ENCODE measurements at places on chromosomes 1 and 21.

- DNase-seq, result no peak
These were observed 185.5 kb downstream of the ZC3H11B start for GRCh38 chr1:219427403-219427802.

GRCh38 chr1:41455479-41456332 is 28.8 kb downstream of the EDN2 start:
- DNase-seq, result no peak

DNA sequence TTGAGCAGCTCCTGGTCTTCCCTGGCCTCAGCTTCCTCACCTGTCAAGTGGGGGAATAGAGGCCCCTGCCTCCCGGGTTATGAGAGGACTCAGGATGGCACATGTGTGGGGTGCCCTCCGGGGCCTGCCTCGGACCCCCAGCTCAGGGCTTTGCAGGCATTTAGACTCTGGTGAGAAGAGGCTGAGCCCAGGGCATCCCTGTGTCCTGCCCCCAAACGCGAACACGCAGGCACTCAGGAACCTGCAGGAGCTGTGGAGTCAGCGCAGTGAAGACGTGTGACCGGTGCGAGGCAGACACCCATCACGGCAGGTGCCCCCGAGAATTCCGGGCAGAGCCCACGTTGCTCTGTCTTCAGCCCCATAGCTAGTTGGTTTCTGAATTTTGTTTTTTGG is 5.5 kb upstream of the PEX10 start:
- DNase-seq, result no peak

DNA sequence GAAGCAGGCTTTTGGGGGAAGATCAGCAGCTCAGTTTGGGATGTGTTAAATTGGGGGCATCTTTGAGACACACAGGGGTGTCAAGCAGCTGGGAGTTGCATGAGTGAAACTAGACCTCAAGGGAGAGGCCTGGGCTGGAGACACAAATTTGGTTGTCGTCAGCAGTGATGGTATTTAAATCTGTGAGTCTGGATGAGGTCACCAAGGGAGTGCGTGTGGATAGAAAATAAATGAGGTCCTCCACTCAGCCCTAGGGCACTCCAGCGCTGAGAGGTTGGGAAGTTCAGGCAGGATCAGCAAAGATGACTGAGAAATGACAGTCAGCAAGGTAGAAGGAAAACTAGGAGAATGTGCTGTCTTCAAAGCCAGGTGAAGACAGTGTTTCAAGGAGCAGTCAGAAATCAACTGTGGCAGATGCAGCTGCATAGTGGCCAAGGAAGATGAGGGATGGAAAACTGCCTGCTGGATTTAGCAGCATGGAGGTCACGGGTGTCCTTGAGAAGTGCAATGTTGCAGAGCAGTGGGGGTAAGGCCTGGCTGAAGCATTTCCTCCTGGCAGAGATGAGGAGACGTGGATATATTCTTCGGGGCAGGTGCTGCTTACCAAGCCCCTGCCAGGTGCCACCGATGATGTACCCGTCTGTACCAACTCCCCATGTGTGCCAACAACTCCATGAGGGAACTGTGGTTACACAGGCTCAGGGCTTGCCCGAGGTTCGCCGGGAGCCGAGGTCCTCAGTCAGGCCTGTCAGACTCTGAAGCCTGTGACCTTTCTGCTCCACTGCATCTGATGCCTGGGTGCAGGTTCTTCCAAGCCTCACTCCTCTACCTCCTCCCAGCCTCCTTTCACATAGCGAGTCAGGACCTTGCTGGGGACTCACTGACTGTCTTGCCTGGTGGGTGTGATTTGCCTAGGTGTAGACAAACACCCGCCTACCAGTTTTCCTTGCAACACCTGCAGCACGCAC is 11.3 kb downstream of the MAP7D1 start:
- DNase-seq, result no peak

DNA sequence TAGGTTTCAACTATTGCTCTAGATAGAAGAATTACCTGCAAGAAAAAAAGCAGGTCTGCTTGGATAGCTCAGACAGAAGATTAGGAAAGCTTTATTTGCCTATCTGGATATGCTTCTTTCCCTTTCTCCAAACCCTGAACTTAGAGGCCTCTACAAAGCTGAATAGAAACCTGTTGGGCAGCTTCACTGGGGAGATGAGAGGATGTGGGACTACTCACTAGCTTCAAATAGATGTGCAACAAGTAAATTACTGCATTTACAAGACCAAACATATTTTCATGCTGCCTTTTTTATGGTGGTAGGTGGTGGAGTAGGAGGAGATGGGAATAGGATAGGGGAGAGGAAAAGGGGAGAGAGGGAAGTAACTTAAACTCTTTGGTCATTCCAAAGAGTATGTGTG is 6.4 kb downstream of the CLCA2 start:
- DNase-seq, result peak; percentile 6

GRCh38 chr1:91650764-91651163 is 150.1 kb downstream of the CDC7 start:
- no peak for DNase-seq

GRCh38 chr1:13616234-13616633 is 32.6 kb downstream of the PDPN start:
- no peak for DNase-seq

- DNase-seq, result no peak
These were observed 9.8 kb downstream of the INKA2 start for GRCh38 chr1:111729271-111729921.

- no peak for DNase-seq
These were observed 616 bp upstream of the LAX1 start for GRCh38 chr1:203764105-203765028.

GRCh38 chr1:160061369-160062229 is 8.4 kb downstream of the KCNJ10 start:
- no peak for DNase-seq

- DNase-seq, result no peak
These were observed 26.3 kb downstream of the KIAA0319L start for GRCh38 chr1:35530946-35531345.

GRCh38 chr1:27342778-27343638 is 1.2 kb downstream of the SYTL1 start:
- DNase-seq, result peak; percentile 74

- DNase-seq, result no peak
These were observed 8.7 kb downstream of the SLAMF7 start for GRCh38 chr1:160747717-160748116.

- peak; percentile 50 for DNase-seq
These were observed 36.7 kb upstream of the APOBEC4 start for GRCh38 chr1:183689762-183690204.

- DNase-seq, result no peak
These were observed 90.0 kb downstream of the NOS1AP start for GRCh38 chr1:162159515-162159914.

DNA sequence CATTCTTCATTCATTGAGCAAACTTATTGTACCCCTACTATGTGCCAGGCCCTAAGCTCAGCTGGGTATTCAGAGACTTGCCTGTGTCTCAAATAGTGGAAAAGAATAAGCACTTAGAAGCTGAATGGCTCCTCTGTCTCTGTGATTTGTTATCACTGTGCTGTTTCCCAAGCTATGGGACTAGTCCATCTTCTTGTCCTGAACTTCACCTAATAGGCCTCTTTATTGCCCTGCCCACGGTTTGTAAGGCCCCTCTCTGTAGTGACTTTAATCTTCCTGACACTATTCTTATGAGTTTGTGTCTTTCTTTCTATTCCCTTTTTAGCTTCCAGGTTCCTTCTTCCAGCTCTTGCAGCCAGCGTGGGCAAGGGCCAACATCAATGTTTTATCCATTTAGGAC is 85.4 kb upstream of the LPGAT1 start:
- no peak for DNase-seq

GRCh38 chr1:21307210-21307609 is 16.9 kb upstream of the ECE1 start:
- no peak for DNase-seq

DNA sequence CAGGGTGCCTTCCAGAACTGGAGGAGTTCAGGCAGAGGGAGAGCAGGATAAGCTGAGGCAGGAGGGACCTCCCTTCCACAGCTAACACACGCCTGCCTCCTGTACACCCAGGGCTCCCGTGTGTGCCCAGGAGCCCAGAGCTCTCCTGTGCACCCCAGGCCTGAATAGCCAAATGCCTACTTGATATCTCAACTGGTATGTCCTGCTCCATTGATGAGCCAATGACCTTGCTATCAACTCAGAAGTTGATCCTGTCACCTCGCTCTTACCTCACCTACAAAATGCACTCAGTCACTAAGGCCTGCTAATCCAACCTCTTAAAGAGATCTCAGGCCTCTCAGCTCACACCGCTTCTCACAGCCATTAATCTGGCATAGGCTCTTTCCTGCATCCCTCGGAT is 7.1 kb downstream of the ECHDC2 start:
- no peak for DNase-seq

Data from Karpas-422 (cell line).